ENCODE measurements at places on chromosomes 1 and 21. TPM values are rescaled to one million over a fixed set of nuclear protein-coding genes. Genes with fewer than 3 reads are reported as not detected.

Gene MATN1
- total RNA-seq, result not detected

Gene KHDRBS1
- total RNA-seq, result 61.7 TPM

Gene REG4
- total RNA-seq, result not detected

DNA sequence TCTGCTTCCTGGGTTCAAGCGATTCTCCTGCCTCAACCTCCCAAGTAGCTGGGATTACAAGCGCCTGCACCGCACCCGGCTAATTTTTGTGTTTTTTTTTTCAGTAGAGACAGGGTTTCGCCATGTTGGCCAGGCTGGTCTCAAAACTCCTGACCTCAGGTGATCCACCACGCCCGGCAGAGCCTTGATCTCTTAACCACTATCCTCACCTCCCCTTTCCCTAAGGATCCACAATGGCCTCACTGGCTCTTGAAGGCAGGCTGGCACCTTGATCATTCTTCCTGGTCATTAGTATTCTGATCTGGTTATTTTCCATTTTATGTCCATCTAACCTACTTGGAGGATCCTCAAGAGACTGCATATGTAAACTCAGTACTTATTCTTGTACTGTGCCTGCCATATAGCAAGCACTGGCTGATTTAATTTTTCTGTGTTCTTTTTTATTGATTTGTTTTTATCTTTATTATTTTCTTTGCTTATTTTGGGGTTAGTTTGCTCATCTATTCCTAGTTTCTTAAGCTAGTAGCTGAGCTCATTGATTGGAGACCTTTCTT, 6.3 kb downstream of the RCC1 start:
- H3K36me3 ChIP-seq, result peaks cover 74% of the 10 kb centered on the region
- H3K27me3 ChIP-seq, result no peaks in the 10 kb centered on the region
- no peak overlapping the region for H3K4me3 ChIP-seq
- no peak for DNase-seq

DNA sequence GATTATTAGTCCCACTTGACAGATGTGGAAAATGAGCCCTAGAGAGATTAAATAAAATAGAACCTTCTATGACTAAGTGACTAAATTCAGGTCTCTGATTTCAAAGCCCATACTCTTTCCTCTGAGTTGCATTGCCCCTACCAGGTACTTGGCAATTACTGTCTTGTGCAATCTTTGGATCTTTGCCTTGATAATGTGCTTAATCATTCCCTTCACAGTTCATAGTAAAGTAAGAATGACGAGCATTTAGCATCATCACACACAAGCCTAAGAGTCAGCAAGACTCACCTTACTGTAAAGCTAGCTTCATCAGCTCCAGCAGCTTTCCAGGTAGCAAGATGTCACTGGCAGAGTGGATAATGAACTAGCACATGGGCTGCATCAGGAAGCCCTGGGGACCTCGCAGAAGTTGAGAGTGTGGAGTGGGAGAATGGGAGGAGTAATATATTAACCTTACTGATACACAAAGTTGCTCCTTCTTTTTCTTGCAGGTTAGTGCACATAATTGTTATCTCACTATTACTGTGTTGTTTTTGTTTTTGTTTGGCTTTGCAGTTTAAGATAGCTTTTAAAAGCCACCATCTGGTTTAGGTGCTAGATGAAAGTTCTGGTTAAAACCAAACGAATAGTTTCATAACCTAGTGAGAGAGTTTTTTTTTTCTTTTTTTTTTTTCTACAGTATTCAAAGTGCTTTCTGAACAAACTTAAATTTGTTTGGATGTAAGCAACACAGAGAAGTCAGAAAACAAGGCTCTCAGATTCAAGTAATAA, 71.8 kb downstream of the PBX1 start:
- H3K4me1 ChIP-seq, result peaks cover 3% of the 10 kb centered on the region
- H3K27ac ChIP-seq, result no peak overlapping the region
- H3K27me3 ChIP-seq, result no peaks in the 10 kb centered on the region
- H3K36me3 ChIP-seq, result no peaks in the 10 kb centered on the region

DNA sequence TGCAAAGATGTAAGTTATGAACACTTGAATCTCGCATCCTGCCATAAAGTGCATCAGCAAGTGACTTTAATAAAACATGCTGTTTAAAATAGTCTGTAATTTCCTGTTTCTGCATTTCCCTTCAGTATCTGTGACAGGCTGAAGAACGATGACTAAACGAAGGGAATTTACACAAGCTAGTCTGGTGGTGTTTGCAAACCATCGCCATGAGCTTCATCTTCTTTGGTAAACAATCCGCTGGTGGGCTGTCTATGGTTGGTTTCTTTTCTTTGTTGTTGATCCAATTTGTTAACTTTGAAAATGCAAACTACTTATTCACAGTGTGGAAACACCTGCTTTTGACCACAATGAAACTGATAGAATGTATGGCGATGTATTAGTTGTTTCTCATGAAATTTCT, 13.9 kb downstream of the SERTAD4 start:
- peaks cover 25% of the 10 kb centered on the region for H3K27me3 ChIP-seq
- DNase-seq, result no peak
- H3K36me3 ChIP-seq, result no peaks in the 10 kb centered on the region
- H3K4me1 ChIP-seq, result peaks cover 21% of the 10 kb centered on the region
- no peak overlapping the region for H3K27ac ChIP-seq
- no peak overlapping the region for H3K4me3 ChIP-seq

GRCh38 chr1:232484856-232485255, 145.1 kb downstream of the SIPA1L2 start:
- no peaks in the 10 kb centered on the region for H3K36me3 ChIP-seq
- no peaks in the 10 kb centered on the region for H3K27me3 ChIP-seq
- no peak for DNase-seq
- no peak overlapping the region for H3K4me3 ChIP-seq
- H3K4me1 ChIP-seq, result peaks cover 29% of the 10 kb centered on the region

GRCh38 chr1:27598902-27599528, 4.9 kb downstream of the AHDC1 start:
- H3K36me3 ChIP-seq, result no peaks in the 10 kb centered on the region
- H3K4me1 ChIP-seq, result peaks cover 83% of the 10 kb centered on the region

DNA sequence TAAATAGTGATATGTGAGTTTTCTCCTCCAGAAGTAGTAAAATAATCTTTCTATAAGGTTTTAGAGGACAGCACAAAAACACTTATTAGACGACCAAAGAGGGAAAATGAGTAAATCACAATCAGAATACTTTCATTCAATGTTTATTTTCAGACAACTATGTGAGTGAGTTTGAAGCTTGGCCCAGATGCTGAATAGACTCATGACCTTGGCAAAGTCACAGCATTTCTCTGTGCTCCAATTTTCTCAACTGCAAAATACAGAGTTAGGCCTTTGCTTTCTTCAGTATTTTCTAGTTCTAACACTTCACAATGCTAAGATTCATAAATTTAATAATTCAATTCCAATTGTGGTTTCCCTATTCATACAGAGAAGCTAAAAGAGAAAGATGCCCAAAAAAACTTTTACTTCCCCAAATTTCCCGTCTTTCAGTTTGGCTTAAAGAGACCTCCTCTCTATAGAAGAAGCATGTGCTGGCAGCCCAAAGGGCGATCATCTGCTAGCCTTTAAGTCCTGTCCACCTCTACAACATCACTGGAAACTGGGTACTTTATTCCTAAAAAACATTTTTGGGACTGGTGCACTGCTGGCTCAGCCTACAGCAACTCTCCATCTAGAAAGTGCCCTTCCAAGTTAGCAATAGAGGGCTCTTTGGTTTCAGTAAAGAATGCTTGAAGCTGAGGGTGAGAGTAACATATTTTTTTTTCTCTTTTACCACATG, 116.8 kb upstream of the GORAB start:
- peaks cover 8% of the 10 kb centered on the region for H3K4me1 ChIP-seq
- DNase-seq, result no peak
- no peaks in the 10 kb centered on the region for H3K27me3 ChIP-seq
- H3K4me3 ChIP-seq, result no peak overlapping the region

DNA sequence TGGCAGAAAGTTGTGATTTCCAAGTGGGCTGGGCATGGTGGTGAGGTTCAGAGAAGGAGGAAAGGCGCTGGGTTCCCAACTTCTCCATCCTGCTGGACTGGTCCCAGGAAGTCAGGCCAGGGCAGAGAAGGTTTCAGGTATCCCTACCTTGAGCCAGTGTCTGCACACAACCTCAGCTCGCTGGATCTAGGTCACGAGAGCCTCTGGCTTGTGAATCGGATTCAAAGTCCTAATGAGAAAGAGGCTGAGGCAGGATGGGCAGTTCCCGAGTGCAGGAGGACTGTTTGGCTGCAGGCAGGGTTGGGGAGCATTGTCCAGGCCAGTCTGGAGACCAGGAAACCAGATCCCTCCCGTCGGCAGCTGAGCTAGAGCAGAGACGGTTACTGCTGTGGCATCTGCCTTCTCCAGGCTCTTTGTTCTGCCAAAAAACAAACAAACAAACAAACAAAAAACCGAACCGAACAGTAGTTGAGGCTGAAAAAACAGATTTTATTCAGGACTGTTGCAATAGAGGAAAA, 19.5 kb upstream of the IGSF21 start:
- no peak overlapping the region for H3K27ac ChIP-seq
- DNase-seq, result no peak
- H3K4me3 ChIP-seq, result no peak overlapping the region
- no peaks in the 10 kb centered on the region for H3K4me1 ChIP-seq
- no peaks in the 10 kb centered on the region for H3K36me3 ChIP-seq
- H3K27me3 ChIP-seq, result peaks cover 9% of the 10 kb centered on the region

GRCh38 chr1:228487336-228488124, at the start of gene RNF187:
Gene RNF187 (plus strand): TSS chr1:228487382.
- peaks cover 15% of the 10 kb centered on the region for H3K36me3 ChIP-seq
- peak within 1 kb of the TSS; percentile 100 for H3K27ac ChIP-seq
- peaks cover 28% of the 10 kb centered on the region for H3K4me1 ChIP-seq
- peak within 1 kb of the TSS; percentile 74 for H3K4me3 ChIP-seq
- peak; percentile 92 for DNase-seq

GRCh38 chr1:147669469-147670318, 630 bp downstream of the ACP6 start:
- H3K27me3 ChIP-seq, result no peaks in the 10 kb centered on the region
- H3K4me1 ChIP-seq, result no peaks in the 10 kb centered on the region
- H3K4me3 ChIP-seq, result peak overlapping the region; percentile 80
- H3K27ac ChIP-seq, result peak overlapping the region; percentile 83
- peak; percentile 45 for DNase-seq
- H3K36me3 ChIP-seq, result no peaks in the 10 kb centered on the region

DNA sequence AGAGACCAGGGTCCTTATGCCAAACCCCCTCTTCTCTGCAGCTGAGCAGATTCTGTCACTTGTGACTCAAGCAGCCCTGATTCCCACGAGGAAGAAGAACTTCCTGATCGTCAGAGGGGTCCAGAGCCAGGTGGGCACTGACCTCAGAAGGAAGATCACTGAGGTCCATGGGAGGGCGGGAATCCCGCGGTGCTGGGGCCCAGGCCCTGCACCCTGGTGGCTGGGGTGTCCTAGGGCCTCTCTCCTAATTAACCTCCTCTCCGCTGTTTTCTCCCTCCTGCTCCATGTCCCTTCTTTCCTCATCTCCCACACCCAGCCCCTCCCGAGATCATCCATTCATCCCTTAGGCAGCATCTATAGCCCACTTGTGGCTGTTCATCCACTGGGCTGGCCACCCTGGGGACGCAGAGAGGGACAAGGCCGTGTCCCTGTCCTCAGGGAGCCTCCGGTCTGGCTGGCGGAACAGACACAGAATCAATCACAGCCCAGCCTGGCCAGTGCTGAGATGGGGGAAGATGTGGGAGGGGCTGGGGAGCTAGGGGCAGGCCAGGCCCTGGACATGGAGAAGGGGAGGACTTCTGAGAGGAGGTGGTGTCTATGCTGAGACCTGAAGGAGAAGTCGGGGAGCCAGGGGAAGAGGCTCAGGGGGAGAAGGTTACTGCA, 638.3 kb downstream of the MATN1 start:
- peak overlapping the region; percentile 82 for H3K27ac ChIP-seq

- H3K4me1 ChIP-seq, result peaks cover 4% of the 10 kb centered on the region
- H3K27me3 ChIP-seq, result no peaks in the 10 kb centered on the region
- H3K4me3 ChIP-seq, result peak overlapping the region; percentile 1
- peaks cover 4% of the 10 kb centered on the region for H3K36me3 ChIP-seq
- peak; percentile 79 for DNase-seq
Observed at GRCh38 chr1:151370211-151370911, 2.1 kb downstream of the SELENBP1 start.

DNA sequence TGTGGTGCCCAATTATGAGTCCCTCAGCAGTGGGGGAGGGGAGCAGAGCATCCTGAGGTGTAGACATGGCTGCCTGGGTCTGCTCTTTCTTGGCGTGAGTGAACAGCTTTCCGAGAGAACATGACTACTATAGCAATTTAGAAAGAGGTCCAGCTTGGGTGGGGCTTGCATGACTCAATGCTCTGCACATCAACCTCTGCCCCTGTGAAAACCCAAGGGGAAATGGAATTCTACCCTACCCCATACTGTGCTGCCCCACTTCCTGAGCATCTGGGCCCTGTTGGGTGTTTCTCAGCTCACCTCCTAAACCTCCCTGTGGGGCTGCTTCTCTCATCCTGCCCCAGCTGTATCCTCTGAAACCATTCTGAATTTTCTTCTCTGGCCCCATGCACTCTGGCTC, 8.2 kb upstream of the AZIN2 start:
- no peaks in the 10 kb centered on the region for H3K36me3 ChIP-seq
- no peak overlapping the region for H3K27ac ChIP-seq
- no peak overlapping the region for H3K4me3 ChIP-seq
- no peaks in the 10 kb centered on the region for H3K4me1 ChIP-seq

Measured in heart left ventricle (tissue), 16 donors.